Left ventricle myocardium inferior (tissue), 1 donor: ENCODE measurements at places on chromosomes 12 and 14. TPM values are rescaled to one million over a fixed set of nuclear protein-coding genes. Genes with fewer than 3 reads are reported as not detected.

DNA sequence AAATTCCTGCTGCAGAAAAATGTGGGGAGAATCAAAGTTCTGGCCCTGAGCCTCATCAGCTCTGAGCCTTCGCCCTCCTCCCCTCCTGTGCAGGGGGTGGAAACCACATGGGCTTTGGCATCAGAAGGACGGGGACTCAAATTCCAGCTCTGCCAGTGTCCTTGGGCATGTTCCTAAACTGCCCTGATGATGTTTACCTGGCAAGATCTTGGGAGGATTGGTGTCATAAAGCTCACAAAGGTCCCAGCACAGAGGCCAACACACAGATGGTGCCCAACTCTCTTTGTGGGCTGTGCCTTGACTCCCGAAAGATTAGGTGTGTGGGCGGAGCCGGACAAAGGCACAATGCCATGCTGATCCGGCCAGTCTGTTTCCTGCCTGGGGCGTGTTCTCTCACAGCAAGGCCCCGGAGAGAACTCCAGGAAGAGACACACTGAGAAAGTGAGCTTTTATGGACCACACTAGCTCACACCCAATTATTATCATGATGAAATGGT lies 20.5 kb upstream of the CLMN start:
- DNase-seq: no peak

- no peak for DNase-seq
These were observed 73.2 kb downstream of the FERMT2 start for GRCh38 chr14:52877628-52878027.

Gene MLEC
- 120 TPM for total RNA-seq

Gene AKAP5
- total RNA-seq: 0.19 TPM

Gene MORN3
- total RNA-seq: not detected

- DNase-seq: no peak
These were observed 30.7 kb downstream of the TMEM63C start for GRCh38 chr14:77212097-77212870.

- DNase-seq: peak; percentile 50
These were observed 141.4 kb downstream of the MYRFL start for GRCh38 chr12:69966409-69966808.

- DNase-seq: no peak
These were observed 6.4 kb downstream of the MLXIP start for GRCh38 chr12:122084857-122085405.

DNA sequence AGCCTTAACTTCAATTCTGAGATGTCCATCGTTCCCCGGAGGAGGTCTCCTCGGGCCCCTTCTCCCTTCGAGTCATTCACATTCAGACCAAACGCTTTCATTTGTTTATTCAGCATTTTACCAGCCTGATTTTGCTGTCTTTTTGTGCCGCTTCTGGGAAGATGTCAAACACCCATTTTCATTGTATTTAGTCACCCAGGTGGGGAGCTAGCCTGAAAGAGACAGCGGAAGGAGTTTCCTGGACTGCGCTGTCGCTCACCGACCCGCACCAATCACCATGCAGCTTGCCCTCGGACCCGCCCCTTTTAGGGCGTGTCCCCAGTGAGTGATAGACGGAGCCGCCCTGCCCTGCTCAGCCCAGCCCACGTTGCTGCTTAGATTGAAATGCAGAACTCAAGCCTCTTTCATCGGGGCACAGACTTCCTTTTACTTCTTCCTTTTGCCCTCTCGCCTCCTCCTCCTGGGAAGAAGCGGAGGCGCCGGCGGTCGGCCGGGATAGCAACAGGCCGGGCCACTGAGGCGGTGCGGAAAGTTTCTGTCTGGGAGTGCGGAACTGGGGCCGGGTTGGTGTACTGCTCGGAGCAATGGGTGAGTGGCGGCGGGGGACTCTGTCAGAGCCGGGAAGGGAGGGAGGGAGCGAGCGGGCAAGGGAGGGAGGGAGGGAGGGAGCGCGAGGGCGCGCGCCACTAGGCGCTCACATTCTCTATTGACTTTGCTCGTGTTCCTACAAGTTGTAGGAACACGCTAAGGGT lies at the start of gene PAX9:
Gene PAX9, plus strand, starts transcription at position 355 of the 752 bp plus-strand sequence. Its CDS starts 230 bp downstream, at position 585.
- peak; percentile 54 for DNase-seq

Gene FAM216A
- 4.2 TPM for total RNA-seq

DNA sequence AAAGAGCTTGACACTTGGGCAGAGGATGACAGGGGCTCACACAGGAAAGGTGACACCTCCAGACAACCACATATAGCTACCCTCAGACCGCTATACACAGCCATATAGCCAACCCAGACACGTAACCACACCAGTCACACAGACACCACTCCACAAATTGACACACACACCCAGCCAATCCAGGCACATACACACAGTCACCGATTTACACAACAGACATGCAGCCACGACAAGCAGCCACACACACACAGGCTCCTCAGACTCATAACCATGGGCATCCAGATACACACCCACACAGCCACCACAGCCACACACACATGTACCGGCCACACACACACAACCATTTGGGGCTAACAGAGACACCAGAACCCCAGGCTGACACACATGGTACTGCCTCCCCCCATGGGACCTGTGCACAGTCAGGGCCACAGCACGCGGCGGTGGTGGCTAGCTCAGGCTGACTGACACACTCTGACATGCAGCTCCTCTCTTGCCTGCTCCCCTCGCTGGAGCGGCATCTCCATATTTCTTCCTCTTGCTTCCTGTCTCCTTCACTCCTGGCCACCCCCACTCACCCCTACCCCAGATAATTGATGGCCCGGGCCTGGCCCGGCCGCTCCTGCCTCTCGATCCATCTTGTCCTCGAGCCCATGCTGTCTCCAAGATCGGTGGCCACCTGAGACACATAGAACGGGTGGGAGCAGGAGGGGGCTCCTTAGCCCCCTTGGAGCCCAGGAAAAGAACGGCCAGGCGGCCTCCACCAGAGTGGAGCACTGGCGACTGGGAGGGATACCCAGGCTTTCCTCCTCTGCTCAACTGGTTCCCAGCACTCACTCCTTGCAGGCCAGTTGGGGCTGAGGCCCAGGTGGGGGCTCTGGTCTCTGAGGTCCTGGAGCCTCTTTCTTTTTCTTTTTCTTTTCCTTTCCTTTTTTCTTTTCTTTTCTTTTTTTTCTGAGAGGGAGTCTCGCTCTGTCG lies 6.0 kb upstream of the SHMT2 start:
- DNase-seq: no peak

- DNase-seq: no peak
These were observed 3.3 kb upstream of the FAM222A start for GRCh38 chr12:109710205-109710746.

GRCh38 chr12:85036733-85037132 lies 582 bp downstream of the LRRIQ1 start:
- no peak for DNase-seq

DNA sequence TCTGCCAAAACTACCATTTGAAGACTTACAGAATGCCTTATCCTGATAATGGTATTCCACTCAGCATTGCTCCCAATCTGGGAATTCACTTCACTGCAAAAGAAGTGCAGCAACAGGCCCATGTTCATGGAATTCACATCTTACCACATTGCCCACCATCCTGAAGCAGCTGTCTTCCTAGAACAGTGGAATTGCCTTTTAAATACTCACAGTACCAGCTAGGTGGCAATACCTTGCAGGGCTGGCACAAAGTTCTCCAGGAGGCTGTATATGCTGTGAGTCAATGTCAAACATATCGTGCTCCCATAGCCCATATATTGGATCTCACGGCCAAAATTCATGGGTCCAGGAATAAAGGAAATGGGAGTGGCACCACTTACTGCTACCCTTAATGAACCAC lies 83.8 kb upstream of the PLEKHG7 start:
- no peak for DNase-seq

Gene ADCY4
- 26.6 TPM for total RNA-seq

DNA sequence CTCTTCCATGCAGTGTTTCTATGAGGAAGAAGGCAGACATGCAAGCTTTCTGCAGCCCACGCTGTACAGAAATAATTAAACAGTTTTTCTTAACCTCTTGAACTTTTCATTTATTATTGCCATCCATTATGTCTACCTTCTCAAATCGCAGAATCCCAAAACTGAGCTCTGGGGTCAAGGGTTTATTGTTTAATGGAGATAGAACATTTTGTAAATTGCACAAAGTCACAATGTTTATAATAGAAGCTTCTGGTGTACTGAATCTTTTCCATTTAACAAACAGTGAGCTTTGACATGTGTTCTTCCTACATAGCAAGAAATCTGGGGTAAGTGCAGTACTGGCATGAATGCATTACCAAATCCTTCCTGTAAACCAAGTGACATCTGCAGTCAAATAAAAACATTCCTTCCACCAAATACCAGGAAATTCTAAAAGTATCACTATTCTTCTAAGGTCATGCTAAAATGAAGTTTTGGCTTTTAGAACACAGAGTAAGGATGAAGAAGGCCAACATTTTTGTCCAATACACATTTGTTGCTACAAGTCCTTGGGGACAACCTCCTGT lies 385.3 kb upstream of the DDHD1 start:
- no peak for DNase-seq

Gene DTX3
- 22.3 TPM for total RNA-seq

Gene ALDH6A1
- 69.6 TPM for total RNA-seq

- no peak for DNase-seq
These were observed 16.1 kb downstream of the BTBD7 start for GRCh38 chr14:93316716-93317115.

DNA sequence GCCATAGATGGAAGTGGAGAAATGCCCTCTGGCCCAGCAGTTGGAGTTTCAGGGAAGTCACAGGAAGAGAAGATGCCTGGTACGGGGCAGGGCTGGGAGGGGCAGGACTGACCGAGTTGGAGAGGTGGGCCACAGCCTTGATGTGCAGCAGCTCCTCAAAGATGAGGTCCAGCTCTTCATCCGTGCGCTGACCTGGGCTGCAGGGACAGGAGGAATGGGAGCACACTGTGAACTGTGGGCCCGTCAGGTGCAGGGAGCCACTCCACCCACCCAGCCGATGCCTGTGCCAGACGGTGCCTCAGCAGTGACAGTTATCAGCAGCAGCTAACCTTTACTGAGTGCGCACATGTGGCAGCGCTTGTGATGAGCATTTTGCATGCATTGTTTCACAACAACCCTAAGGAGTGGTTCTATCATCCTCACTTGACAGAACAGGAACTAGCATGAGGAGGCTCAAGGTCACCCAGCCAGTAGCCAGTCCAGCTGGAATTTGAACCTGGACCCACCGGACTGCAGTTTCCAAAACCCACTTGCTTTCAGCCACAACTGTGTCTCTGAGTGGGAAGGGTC lies 8.4 kb downstream of the RAPGEF3 start:
- no peak for DNase-seq

Gene OR6C2
- not detected for total RNA-seq

DNA sequence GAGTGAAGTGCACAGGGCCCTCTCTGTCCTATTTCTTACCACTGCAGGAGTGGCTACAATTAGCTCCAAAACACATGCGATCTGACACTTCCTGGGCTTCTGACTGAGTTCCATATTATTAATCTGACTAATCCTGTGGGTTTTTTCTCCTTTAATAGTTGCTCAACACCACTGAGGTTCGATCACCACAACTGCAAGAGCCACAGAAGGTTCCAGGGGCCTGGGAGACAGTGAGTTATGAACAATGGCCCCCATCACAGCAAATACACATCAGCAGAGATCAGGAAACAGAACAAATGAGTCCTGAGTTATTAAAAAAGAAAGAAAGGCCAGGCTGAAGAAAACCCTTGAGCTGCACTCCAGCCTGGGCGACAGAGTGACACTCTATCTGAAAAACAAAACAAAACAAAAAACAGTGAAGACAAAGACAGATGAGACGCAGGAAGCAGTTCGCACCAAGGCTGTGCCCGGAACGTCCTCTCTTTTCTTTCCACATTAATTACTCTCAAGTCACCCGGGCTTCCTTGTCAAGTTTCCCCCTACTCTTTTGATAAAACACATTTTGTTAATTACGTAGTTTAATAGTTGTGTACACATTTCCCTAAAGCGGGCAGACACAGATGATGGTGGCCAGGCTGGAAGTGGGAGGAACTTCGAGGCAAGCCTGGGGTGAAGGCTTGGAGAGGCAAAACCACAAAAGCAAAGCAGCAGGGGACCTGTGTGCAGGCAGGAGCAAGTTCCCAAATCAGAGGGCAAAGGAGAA lies 42.7 kb downstream of the CDC42BPB start:
- no peak for DNase-seq

DNA sequence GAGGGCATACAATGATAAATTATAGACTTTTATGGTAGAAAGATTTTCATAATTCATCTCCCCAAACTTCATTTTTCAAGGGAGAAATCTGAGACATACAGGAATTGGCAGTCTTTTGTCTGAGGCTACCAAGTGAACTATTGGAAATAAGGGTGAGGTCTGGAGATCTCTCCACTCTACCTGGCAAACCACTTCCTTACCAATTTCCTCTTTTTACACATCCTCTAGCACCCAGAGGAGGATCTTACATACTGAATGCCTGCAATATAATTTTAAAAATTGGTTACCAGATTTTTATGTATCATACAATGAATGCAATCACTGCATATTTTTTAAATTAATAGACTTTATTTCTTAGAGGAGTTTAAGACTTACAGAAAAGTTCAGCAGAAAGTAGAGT lies 6.6 kb downstream of the PDE6H start:
- no peak for DNase-seq

DNA sequence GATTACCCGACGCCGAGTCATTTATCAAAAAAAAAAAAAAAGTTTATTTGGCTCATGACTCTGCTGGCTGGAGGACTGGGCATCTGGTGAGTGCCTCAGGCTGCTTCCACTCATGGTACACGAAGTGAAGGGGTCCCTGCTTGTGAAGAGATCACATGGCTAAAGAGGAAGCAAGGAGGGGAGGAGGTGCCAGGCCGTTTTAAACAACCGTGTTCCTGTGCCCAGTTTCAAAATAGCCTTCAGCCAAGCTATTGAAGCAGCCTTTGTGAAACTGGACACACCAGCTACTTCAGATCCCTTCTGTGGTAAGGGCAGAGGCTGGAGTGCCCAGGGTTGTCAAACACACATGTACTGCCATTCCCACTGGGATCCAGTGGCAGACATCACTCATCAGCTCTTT lies 7.6 kb downstream of the POP5 start:
- DNase-seq: no peak

- no peak for DNase-seq
These were observed 21.9 kb downstream of the OR6J1 start for GRCh38 chr14:22622255-22622654.
